ENCODE measurements at places on chromosomes 11 and 22. TPM values are rescaled to one million over a fixed set of nuclear protein-coding genes. Genes with fewer than 3 reads are reported as not detected.

DNA sequence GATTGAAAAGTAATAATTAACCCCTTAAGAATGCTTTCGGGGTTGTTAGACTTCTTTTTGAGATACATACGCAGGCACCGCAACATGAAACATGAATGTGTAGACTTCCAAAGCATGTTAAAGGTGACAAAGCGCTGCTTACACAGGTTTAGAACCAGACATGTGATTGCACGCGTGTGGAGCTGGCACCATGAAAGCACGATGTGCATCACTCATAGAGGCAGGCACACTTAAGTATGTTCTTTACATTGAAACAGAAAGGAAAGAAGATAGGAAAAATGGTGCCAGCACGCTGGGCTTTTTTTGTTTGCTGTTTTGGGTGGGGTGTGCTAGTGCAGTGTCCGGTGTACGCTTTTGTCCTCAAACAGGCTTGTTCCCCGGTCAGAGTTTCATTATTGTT is 83.6 kb upstream of the PPARA start:
- no peaks in the 10 kb centered on the region for H3K36me3 ChIP-seq
- peak; percentile 53 for DNase-seq

- no peaks in the 10 kb centered on the region for H3K27me3 ChIP-seq
- no peaks in the 10 kb centered on the region for H3K4me1 ChIP-seq
- H3K27ac ChIP-seq = no peak overlapping the region
- no peaks in the 10 kb centered on the region for H3K36me3 ChIP-seq
- H3K4me3 ChIP-seq = no peak overlapping the region
Measured at GRCh38 chr11:73391665-73392064, 15.5 kb downstream of the RELT start.

CASP1 gene
- 15.8 TPM for total RNA-seq

LDHAL6A gene
- total RNA-seq = not detected

DNA sequence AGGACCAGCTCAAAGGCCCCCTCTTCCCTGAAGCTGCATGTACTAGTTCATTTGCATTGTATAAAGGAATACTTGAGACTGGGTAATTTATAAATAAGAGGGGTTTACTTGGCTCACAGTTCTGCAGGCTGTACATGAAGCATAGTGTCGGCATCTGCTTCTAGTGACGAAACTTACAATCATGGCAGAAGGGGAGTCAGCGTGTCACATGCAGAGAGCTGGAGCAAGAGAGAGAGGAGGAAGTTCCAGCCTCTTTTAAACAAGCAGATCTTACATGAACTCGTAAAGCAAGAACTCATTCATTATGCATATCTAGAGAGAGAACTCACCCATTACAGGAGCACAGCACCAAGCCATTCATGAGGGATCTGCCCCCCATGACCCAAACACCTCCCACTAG is 7.1 kb upstream of the HMGXB4 start:
- H3K4me3 ChIP-seq = no peak overlapping the region
- H3K27me3 ChIP-seq = no peaks in the 10 kb centered on the region
- DNase-seq = no peak
- no peak overlapping the region for H3K27ac ChIP-seq
- no peaks in the 10 kb centered on the region for H3K4me1 ChIP-seq

DNA sequence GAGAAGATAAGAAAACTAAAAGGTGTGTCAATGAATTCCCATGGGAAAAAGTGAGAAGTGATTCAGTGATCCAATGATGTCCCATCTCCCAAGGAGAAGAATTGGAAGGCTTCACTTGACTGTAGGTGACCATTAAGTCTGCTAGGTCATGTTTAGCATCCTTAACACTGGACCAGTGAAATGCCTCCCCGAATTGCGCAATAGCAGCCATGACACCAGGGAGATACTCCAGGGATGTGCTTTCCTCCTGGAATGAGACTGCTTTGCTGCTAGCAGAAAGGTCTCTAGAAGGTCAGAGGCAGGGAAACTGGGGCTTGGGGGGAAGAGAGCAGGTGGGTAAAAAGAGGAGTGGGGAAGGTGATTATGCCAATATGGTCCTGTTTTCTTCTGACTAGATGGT is 364.3 kb downstream of the OPCML start:
- no peak for DNase-seq
- no peak overlapping the region for H3K27ac ChIP-seq
- no peaks in the 10 kb centered on the region for H3K27me3 ChIP-seq
- H3K4me1 ChIP-seq = no peaks in the 10 kb centered on the region
- no peak overlapping the region for H3K4me3 ChIP-seq
- no peaks in the 10 kb centered on the region for H3K36me3 ChIP-seq

All from ovary (tissue), 10 donors.